ENCODE measurements at places on chromosomes 11 and 22.

DNA sequence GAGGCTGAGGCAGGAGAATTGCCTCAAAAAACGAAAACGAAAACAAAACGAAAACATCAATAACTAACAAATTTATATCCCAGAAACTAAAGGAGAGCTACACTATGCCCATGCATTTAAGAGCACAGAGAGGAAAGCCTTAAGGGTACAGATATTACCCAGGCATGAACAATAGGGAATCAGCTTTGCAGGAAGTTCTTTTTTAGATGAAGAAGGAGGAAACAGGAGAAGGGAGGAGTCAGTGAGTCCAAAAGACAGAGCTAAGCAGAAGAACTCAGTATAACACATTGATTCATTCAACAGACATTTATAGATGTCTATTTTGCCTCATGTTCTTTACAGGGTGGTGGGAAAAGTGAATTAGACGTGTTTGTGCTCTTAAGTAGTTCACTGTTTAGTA lies 8.3 kb downstream of the MRPL17 start:
- no peak for DNase-seq

DNA sequence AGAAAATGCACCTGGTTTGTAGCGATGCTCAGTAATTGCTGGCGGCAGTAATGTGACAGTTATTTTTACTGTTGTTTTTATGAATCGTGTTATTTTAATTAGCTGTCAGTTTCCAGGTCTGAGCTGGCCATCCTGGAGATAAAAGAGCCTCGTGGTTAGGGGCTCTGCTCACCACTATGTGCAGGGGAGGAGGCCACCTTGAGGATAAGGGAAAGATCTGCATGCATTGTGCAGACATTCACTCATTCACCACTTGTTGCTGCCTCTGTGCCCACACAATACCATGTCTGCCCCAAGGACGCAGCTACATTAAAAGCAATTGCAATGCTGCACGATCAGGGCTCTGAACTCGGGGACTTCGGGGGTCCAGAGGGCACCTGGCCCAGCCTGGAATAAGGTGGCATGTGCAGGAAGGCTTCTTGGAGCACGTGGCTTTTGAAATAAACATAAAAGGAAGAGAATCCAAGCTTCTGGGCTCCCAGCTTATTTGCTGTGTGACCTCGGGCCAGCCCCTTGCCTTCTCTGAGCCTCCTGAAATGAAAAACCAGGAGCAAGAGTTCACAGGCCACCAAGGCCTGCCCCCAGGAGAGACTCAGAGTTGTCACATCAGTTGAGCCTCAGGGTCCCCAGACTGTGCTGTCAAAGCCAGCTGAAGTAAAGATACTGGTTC lies 44.7 kb upstream of the SHISAL1 start:
- DNase-seq = no peak

GRCh38 chr11:117730208-117730800 lies 66.7 kb downstream of the DSCAML1 start:
- DNase-seq = no peak

DNA sequence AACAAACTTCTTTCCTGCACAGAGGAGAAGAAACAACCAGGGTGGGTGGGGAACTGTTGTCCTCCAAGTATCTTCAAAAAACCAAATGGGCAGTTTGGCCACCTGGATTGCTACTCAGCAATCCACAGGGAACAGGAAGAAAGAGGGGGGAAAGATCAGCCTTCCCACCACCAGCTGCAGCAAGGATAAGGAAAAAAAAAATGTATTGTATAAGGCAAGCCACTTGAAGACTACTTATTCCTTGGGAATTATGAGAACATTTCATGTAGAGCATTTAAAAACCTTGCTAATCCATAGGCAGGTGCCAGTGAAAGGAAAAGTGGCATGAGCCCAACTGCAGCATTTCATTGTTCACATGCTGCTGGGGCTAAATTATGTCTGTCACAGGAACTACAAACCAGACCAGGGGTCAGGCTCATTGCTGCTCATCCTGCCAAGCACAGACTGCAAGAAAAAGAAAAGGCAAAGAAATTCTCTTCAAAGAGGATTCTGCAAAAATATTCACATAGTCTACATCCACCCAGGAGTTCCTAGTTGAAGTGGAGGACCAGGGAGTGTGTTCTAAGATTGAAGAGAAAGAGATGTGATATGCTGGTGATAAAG lies 2.2 kb downstream of the RAB30 start:
- DNase-seq = no peak

GRCh38 chr22:32535531-32536190 lies 61.0 kb downstream of the FBXO7 start:
- DNase-seq = no peak

GRCh38 chr11:109745996-109746625 lies 324.1 kb downstream of the C11orf87 start:
- DNase-seq = no peak

- DNase-seq = no peak
Measured at GRCh38 chr11:129985823-129986222, 16.8 kb downstream of the PRDM10 start.

DNA sequence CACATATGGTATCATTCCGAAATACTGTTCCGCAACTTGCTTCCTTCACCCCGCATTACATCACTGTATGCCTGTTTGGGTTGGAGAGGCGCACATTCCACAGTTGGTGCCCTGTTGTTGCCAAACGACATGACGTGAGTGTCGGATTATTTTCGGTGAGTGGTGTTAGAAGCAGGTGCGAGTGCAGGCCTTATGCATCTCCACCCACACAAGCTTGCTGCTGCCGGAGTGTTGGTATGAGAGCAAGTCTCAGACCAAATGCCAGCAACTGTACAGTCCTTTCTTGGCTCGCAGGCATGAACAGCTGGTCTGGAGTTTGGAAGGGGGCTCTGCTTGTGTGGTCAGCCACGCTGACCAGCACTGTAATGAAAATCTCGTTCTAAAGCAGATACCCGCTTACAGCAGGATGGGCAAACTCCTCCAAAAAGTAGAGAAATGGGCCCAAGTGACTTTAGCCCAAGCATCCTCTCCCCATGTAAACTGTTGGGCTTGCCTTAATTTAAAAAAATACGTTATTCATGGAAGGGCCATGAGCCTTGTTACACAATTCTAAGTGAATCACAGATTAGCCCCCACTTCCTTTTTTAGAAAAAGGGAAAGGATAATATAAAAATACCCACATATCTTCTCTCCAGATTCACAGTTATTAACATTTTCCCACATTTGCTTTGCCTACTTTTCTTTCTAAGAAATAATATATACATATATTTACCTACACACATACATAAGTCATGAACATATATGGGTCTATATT lies 48.7 kb upstream of the OR9Q1 start:
- no peak for DNase-seq

DNA sequence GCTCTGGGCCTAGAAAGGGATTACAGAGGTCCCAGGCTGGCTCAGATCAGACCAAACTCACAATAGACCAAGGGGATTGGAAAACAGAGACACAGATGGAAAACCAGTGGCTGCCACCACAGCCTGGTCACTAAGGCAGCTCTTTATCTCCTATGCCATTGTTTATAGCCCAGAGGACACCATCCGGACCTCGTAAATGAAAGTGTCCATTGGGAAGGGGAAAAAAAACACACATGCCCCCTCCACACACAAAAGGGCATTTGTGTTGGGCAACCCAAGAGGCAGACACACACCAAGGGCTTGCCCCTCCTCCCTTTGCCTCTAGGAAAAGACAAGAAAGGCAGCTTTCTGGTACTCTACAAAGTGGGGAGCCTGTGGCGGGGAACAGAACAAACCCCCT lies 85.9 kb downstream of the GAB2 start:
- DNase-seq = no peak

DNA sequence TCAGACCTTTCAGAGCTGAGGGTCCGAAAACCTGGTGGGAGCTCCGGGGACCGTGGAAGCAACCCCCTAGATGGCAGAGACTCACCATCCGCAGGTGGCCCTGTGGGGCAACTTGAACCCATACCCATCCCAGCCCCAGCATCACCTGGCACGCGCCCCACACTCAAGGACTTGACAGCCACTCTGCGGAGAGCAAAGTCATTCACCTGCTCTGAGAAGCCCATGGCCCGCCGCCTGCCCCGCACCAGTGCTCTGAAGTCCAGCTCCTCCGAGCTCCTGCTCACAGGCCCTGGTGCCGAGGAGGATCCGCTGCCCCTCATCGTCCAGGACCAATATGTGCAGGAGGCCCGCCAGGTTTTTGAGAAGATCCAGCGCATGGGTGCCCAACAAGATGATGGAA lies 2.0 kb downstream of the ARHGEF17 start:
- DNase-seq = no peak

DNA sequence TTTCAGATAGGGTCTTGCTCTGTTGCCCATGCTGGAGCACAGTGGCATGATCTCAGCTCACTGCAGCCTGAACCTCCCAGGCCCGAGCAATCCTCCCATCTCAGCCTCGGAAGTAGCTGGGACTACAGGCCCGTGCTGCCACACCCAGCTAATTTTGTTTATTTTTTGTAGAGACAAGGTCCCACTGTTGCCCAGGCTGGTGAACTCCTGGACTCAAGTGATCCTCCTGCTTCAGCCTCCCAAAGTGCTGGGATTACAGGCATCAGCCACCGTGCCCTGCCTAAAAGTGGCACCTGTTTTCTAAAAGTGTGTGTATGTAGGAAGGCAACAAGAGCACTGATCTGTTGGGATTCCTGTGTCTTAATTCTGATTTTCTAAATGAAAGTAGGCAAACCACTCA lies 20.2 kb downstream of the PACS1 start:
- no peak for DNase-seq

DNA sequence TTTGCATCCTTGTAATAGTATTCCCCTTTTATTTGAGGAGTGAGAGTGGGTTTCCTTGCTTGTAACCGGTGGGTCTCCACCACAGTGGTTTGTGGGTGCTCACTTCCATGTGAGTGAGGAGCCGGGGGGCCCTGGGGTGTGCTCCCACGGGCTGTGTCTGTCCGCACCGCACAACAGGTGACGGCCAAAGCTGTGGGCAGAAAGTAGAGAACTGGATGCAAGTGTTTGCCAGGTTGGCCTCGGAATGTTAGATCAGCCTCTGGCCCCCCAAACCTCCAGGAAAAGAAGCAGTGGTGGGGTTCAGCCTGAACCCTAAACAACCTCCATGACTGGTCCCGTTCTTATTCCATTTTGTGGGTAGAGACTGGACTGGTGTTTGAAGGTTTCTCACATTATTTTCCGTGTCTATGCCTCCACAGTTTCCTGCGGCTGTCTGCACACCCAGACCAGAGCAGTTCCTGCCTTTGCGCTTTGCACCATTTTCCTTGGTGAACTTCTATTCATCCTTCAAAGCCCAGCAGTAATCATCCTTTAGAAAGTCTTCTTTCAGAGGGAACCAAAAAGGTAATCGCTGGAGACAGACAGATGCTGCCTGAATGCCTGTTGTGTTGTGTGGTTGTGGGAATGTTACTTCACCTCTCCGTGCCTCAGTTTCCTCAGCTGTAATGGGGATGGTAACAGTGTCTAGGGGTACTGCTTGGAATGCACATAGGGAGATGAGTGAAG lies 77.2 kb downstream of the MYEOV start:
- no peak for DNase-seq

DNA sequence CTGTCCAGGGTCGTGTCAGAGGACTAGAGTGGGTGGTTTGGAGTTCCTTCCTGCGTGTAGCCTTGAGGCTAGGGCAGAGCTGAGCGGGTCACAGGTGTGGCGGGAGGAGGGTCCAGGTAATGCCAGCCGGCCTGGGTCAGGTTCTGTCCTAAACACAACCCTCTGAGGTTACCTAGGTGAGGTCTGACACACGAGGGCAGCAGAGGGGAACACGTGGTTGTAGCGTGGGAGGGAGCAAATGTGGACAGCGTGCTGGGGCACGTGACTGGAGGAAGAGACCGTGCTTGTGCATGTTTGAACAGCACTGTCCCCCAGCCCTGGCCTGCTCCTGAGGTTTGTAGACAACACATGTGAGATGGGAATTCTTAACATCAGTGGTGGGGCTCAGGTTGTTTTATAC lies 13.1 kb downstream of the MOV10L1 start:
- DNase-seq = no peak

DNA sequence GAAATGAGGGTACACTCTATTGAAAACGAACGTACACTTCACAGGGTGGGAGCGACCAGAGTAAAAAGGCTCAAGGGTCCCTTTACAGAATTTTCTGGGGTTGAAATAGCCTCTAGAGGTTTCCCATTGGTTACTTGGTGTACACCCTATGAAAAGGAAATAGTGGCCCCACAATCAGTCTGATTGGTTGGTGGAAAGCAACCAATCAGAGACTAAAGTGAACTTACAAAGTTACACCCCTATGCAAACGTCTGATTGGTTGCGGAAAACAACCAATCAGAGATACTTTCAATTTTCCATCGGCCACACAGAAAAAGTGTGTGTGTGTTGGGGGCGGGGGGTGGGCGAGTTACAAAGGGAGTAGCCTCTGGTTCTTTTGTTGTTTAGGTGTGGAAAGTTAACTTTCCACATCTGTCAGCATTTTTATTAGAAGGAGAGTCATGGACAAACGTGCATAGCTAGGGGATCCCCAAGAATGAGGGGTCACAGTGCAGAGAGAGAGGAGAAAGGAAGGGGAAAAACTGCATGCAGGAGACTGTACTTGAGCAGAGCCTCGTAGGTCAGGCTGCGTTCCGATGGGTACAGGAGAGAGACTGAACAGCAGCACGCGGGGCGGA lies 1152.1 kb downstream of the TBC1D22A start:
- DNase-seq = no peak

- DNase-seq = no peak
Measured at GRCh38 chr22:40116496-40117200, 61.1 kb upstream of the TNRC6B start.

GRCh38 chr11:1059759-1060158 lies 14.9 kb upstream of the MUC2 start:
- DNase-seq = no peak

- no peak for DNase-seq
Measured at GRCh38 chr11:1750840-1751530, 590 bp upstream of the IFITM10 start.

GRCh38 chr22:45504373-45505341 lies 2.0 kb downstream of the FBLN1 start:
- DNase-seq = no peak

DNA sequence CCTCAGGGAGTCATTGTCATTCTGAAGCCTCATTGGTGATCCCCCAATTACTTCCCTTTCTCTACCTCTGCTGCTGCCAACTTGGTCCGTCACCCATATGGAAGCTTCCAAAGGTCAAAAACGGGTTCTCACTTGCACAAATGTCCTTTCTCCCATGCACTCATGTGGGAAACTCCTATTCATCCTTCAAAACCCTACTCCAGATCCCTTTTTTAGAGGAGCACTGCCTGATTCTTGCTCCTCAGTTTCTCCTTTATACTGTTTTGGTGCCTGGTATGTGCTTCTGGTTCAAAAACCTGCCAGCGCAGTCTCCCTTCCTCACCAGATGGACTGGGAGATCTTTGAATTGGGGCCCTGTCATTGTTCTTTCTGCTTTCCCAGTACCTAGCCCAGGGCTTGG lies 41.9 kb downstream of the MYO18B start:
- DNase-seq = no peak

DNA sequence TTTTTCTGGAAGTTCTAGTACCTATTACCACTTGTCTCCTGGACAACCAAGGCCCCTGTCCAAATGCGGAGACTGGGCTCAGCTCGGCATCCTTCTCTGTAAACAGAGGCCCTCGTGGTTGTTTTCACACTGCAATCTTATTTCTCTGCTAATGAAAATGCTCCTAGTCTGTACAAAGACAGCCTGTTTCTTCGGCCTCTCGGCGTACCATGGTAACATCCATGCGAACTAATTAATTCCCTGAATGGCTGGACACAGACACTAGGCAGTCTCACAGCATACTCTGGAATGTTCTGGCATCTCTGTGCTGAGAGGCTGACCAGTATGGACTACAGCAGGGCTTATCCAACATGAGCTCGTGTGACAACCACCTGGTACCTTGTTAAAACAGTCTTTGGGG lies 5.7 kb downstream of the POLR3H start:
- DNase-seq = no peak

- no peak for DNase-seq
Measured at GRCh38 chr11:132914600-132914999, 617.7 kb downstream of the OPCML start.

- no peak for DNase-seq
Measured at GRCh38 chr11:22510741-22511140, 114.9 kb downstream of the FANCF start.
